ENCODE measurements at places on chromosomes 6 and 20. TPM values are rescaled to one million over a fixed set of nuclear protein-coding genes. Genes with fewer than 3 reads are reported as not detected.

The HLA-DPA1 gene
- 9.8 TPM for total RNA-seq

The HDGFL1 gene
- total RNA-seq: not detected

The TRIM40 gene
- not detected for total RNA-seq

The CLPSL2 gene
- not detected for total RNA-seq

The ACOT8 gene
- total RNA-seq: 37.2 TPM

Measured in mammary microvascular endothelial cell (primary cell).